GM23248 (cell line): ENCODE measurements at places on chromosomes 12 and 14. TPM values are rescaled to one million over a fixed set of nuclear protein-coding genes. Genes with fewer than 3 reads are reported as not detected.

DNA sequence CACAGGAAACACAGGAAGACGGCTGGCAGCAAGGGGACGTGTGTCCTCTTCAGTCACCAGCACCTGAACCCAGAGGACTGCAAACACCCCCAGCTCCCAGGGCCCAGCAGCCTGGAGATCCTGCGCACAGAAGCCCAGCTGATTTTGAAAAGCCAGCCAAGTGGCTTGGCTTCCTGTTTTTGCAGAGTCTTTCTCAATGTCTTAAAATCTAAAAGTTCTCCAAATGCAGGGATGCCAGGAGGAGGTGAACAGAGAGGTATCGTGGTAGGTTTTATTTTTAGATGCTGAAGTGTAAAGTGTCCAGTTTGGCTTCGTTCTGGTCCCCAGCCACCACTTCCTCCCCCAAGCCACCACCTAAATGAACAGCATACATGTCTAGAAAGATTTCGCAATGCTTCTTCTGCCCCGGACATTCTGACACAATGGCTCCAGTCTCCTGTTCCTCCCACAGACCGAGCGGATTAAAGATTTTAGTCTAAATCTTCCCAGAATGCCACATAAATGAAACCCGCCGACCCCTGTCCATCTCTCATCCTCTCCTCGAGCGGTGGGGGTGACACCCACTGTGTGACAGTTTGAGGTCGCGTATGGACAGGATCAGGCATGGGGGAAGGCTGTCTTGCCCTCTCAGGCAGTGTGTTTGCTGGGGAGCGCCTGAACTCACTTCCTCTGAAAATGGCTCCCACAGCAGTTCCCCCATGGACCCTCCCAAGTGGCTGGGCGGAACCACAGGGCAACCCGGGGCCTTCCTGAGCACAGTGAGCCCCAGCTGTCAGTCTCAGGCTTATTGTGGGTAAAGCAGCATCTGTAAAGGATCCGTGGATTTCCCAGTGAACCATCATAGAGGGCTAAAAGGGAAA is 41.6 kb downstream of the ITPK1 start:
- peak; percentile 79 for DNase-seq

DNA sequence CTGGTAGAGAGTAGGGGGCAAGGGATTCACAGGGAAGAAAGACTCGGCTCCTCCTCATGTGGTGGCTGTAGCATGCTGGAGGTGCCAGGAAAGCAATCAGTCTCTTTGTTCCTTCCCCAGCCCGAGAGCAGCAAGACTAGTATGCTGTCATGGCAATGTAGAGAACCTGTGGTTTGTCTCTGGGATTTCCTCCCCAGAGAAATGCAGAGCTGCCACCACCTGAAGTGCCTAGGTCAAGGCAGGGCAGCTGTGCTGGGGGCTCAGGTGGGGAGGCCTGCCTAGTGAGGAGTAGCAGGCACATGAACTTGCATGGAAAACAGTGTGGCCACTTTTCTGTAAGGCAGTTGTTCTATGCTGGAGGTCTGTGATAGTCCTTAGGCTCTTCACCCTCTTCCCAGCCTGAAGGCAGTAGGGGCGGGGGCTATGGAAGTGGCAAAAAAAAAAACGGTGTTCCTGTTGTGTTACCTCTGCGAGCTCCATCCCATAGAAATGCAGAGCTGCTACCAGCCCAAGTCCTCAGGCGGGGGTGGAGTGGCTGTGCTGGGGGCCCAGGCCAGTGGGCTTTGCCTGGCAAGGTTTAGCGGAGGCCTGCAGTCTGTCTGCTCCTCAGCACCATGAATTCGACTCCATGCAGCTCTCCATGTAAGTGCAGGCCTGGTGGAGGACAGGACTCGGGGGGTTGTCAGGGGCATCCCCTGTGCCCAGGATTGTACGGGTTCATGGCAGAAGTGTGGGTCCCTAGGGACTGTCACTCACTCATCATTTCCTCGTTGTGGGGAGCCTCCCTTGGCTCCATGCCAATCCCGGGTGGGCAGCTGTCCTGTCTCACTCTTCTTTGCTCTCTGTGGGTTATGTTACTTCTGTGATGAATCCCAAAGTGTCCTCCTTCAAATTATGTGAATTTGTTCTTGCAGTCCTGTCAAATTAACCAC is 4.1 kb upstream of the CLEC4D start:
- no peak for DNase-seq

GRCh38 chr12:121181181-121181580 is 28.7 kb upstream of the P2RX4 start:
- peak; percentile 26 for DNase-seq

DNA sequence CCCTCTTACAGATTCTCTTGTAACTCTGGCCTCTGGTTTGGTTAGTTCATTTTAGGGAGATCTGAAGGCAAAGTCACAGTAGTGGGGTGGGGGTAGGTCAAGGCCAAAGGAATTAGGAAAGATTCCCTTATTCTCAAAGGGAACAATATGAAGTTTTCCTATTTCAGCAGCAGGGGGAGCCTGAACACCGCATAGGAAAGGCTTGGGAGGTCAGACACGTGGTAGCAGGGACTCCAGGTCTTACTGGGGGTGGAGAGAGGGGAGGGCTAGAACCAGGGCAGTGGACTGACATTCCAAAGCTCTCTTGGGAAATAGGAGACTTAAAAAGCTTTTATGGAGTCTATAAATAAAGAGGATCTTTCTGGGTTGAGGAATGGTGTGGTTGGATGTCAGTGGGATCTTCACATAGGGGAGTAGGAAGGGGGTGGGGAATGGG is 1.3 kb downstream of the ZC3H10 start:
- DNase-seq: peak; percentile 93

DNA sequence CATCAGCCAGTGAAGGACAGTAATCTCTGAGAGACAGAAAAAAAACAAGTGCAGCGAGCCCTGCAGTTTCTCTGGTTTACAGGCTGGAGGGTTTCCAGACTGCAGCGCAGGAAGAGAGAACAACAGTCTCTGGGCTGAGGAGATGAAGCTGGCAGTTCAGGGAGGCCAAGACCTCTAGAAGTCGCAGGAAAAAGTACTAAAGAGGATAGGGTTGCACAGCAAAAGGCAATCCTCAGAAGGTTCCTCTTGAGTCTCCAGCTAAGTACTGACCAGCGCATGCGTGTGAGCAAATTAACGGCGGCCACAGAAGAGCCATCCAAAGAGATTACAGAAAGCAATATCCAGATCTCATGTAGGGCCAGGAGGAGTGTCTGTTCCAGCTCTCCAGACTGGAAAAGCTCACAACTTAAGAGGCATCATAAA is 12.2 kb upstream of the CCDC60 start:
- no peak for DNase-seq

DNA sequence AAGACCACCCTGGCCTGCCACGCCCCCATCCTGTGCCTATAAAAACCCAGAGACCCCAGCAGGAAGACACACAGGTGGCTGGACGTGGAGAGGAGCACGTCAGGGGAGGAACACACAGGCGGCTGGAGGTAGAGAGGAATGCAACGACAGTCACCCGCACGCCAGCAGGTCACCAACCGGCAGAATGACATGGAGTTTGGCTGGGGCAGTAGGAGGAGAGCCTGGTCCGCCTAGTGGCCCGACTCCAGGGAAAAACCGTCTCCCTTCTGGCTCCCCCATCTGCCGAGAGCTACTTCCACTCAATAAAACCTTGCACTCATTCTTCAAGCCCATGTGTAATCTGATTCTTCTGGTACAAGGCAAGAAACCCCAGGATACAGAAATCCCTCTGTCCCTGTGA is 62.7 kb upstream of the KCNH3 start:
- DNase-seq: no peak

DNA sequence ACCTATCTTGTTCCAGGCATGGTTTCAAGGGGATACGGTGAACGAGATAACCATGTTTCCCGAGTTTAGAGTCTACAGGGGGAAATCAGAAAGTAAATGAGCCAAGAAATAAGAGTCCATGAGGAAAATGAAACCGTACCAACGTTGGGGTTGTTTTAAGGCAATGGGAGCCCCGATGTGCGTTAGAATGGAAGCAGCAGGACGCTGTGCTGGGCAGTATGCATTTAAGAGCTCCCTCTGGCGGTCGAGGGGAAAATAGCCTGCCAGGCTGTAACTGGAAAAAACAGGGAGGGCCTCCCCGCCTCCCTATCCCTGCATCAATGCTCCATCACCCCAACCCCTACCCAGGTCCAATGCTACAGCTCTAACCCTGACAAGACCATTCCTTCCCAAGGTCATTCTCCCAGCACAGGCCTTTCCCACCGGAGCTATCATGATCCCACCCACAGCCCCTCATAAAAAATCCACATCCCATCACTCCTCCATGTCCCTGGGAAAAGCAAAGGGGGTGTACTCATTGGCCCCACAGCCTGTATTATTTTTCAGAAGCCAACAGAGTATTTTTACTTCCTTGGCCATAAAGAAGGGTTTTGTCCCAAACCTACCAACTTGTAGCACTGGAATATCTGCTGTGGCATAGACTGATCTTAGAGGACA is 226.3 kb upstream of the NOS1 start:
- DNase-seq: peak; percentile 54

GRCh38 chr14:75303381-75303789 is 24.8 kb downstream of the FOS start:
- DNase-seq: peak; percentile 83

- no peak for DNase-seq
These were observed 47.5 kb downstream of the SCFD1 start for GRCh38 chr14:30669594-30669993.

DNA sequence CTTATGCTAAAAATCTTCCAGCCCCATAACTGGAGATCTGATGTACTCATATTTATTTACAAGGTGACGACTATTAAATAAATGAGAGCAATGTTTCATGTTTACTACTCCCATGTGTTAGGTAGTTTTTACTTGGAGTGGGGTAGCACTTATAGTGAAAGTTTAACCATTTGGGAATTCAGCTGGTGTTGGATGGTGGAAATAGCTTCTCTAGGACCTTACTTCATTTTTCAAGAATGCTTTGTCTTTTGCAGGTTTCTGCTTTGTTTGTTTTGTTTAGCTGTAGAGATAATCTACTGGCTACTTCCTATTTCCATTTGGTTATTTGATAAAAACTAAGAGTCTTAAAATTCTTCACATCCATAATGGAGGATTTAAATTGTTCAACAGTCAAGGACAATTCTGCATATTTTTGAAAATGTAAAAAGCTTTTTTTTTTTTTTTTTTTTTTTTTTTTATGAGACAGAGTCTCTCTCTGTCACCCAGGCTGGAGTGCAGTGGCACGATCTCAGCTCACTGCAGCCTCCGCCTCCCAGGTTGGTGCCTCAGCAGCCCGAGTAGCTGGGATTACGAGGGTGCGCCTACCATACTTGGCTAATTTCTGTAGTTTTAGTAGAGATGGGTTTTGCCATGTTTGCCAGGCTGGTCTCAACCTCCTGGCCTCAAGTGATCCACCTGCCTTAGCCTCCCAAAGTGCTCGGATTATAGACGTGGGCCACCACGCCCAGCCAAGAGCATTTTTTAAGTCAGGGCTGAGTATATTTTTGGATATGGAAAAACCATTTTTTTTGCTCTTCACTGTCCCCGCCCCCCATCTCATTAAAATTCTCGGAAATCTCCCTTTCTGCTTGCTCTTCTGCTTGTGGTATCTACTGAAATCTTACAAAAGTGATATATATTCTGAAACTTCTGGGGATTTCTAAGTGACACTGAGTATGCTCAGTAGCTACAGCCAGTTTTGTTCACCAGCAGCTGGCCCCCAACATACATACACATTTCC is 1.4 kb upstream of the ABCD2 start:
- no peak for DNase-seq

GRCh38 chr14:76293923-76294322 is 82.0 kb upstream of the ESRRB start:
- no peak for DNase-seq

- DNase-seq: no peak
These were observed 158.0 kb downstream of the KCNA5 start for GRCh38 chr12:5201554-5202218.

The TNS2 gene
- polyA plus RNA-seq: 24.1 and 26.1 TPM in 2 replicates

The KRT6C gene
- polyA plus RNA-seq: not detected in 2 replicates

The COX6A1 gene
- 806 and 824 TPM in 2 replicates for polyA plus RNA-seq

The YEATS4 gene
- polyA plus RNA-seq: 17.2 and 17.5 TPM in 2 replicates
